ENCODE measurements at places on chromosomes 5 and 9.

- DNase-seq: peak; percentile 72
These were observed 24.7 kb upstream of the IFNE start for GRCh38 chr9:21506626-21507482.

DNA sequence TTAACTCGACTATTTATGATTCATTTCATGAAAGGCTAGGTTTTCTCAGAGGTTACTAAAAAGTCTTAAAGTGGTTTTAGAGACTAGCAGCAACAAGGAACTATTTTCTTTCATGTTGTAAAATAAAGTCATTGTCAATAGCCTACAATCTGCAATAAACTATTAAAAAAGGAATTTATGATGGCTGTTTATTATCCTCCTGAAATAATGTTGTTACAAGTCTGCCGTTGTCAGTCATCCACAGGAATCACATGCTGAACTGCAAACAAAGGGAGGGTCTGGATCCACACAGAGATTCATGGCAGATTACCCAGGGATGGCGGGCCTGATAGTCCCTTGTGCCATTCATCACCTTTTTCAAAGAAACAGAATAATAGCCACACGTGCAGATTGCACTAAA, 49.2 kb downstream of the TMEM174 start:
- DNase-seq: no peak

DNA sequence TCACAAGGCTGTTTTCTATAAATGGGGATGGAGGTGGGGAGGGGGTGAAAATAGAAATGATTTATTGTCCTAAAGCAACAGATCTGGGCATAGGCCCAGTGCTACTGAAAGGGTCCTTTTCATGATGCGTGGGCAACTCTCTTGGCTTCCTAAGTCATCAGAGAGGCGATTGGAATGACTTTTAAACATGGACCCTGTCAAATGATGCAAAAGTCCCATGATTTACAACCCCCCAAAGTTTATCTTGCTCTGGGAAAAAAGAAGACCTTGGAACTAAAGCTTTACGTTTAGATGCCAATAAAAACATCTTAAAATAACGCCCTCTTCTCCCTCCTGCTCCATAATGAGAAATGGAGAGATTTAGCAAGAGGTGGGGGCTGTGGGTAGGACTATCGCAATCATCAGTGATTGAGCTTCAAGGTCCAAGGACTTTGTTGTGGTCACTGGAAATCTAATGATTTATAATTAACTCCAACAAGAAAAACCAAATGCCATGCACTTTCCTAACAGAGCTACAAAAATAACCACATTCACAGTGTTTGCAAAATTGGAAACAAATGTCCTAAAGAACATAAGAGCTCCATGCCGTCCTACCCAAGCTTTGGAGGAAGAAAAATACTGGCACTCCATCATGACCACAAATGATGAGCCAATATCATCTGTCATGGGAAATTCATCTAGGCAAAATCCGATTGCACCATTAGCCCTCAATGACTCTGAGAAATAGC, 167.5 kb upstream of the CLINT1 start:
- peak; percentile 39 for DNase-seq

GRCh38 chr5:123528065-123528464, 16.1 kb downstream of the CSNK1G3 start:
- DNase-seq: no peak
